Stimulated activated CD4-positive, alpha-beta T cell treated with anti-CD3 and anti-CD28 coated beads, Interleukin-1b, Interleukin-23, amount 100 ng/mL, for 48 hours (primary cell): ENCODE measurements at places on chromosomes 11 and 22.

DNA sequence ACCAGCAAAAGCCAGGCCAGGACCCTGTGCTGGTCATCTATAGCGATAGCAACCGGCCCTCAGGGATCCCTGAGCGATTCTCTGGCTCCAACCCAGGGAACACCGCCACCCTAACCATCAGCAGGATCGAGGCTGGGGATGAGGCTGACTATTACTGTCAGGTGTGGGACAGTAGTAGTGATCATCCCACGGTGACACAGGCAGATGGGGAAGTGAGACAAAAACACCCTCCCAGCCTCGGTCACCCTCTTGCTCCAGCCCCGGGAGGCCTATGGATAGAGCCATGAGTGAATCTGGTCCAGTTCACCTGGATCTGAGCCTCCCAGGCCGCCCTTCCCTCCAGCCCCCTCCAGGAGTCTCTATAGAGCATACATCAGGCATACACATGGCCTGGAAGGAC lies 115.2 kb upstream of the IGLL5 start:
- no peak for DNase-seq

GRCh38 chr11:47918370-47918690 lies 62.0 kb upstream of the PTPRJ start:
- no peak for DNase-seq

DNA sequence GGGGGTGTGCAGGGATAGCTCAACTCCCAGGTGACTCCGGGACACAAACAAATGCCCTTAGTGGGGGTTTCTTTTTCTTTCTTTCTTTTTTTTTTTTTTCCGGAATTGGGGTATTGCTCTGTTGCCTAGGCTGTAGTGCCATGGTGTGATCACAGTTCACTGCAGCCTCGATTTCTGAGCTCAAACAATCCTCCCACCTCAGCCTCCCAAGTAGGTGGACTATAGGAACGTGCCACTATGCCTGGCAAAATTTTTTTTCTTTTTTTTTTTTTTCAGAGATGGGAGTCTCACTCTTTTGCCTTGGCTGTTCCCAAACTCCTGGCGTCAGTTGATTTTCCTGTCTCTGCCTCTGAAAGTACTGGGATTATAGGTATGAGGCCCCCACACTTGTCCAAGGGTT lies 13.8 kb upstream of the ZNF280A start:
- DNase-seq: no peak

- no peak for DNase-seq
Observed at GRCh38 chr11:68912254-68912653, 8.6 kb downstream of the IGHMBP2 start.

GRCh38 chr11:862081-862661 lies 19.5 kb downstream of the TSPAN4 start:
- no peak for DNase-seq

DNA sequence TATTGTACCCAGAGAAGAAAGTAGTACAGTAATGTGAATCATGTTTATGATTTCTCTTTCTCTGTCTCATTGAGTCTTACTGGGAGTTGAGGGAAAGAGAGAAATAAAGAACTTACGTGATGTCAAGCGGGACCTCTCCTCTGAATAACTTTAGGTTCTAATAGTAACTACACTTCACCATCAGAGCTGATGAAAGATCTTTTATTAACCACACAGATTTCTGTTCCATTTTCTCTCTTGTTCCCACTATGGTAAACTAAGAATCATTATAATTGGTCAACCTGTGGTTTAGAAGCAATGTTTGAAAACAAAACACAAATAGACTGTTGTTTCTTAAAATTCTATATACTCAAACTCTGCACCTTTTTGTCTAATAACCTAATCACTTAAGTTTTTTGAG lies 142.3 kb downstream of the ELP4 start:
- no peak for DNase-seq

DNA sequence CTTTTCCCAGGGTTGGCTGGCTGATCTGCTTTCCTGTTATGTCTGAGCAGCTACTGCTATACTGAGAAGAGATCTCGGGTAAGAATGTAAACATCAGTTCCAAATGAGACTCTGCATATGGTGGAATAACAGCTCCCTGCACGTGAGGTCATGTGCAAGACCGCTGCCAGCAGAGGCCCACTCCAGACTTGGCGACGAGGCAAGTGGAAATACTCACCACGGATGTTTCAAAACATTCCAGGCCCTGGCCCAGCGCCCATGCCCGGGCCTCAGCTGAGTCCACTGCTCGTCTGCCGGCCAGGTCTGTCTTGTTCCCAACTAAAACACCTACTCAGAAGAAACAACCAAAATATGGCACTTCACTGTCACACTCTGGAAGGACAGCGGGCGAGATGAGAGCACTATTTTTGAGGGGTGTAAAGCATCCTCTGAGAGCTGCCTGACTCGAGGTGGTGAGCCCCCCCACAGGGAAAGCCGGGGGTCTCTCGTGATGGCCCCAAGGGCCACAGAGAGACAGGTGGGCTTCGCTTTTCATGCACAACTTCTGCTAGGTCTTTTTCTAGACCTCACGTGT lies 13.1 kb downstream of the IFT27 start:
- DNase-seq: no peak

- no peak for DNase-seq
Observed at GRCh38 chr11:87284306-87284705, 246.6 kb downstream of the TMEM135 start.

GRCh38 chr11:57597916-57598830 lies 688 bp downstream of the SERPING1 start:
- DNase-seq: no peak

DNA sequence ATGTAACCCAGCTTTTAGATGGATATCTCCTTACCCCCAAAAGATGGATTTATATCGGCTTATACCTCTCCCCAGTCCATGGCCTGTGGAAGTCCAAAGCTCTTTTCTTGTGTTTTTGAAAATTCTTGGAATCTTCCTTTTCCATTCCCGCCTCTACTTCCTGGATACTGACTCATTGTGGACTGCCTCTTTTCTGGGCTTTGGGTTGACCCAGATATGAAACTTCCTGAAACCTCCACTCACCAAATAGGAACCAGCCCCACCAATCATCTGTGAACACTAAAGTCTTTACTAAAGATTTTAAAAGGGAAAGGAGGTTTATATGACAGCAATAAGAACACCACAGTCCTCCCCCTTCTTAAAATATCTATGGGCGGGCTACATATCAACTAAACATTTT lies 163.4 kb upstream of the SYN3 start:
- no peak for DNase-seq

DNA sequence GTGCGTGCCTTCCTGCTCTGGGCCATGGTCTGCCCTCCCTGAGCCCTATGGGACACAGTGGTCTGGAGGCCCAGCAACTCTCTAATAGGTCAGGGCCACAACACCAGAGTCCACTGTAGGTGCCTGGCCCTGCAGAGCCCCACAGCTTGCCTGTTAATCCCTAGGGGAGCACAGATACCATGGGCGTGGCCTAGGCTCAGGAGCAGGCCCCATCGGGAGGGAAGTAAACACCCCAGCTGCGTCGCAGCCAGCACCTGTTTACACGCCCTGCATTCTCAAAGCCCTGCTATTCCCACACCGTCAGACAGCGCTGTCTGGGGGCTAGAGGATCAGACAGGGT lies 2.5 kb downstream of the KCTD17 start:
- no peak for DNase-seq

DNA sequence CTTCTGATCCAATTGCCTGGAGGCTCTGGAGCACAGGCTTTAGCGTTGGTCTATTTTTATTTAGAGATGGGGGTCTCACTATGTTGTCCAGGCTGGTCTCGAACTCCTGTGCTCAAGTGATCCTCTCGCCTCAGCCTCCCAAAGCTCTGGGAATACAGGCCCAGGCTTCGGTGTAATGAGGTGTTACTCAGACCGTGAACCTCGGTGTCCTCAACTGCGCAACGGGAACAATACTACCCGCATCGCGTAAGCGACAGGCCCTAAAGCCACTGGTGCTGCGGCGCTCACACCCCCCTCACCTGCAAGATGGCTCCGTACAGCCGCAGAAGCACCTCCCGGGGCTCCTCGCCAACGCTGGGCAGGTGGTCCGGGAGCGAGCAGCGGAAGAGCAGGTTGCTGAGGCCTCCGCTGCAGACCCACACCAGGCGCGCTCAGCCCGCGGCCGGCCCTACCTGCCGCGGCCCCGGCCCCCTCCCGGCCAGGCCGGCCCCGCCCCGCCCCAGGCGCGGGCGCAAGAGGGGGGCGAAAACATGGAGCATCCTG lies 628 bp downstream of the CHKB start:
- peak; percentile 50 for DNase-seq

DNA sequence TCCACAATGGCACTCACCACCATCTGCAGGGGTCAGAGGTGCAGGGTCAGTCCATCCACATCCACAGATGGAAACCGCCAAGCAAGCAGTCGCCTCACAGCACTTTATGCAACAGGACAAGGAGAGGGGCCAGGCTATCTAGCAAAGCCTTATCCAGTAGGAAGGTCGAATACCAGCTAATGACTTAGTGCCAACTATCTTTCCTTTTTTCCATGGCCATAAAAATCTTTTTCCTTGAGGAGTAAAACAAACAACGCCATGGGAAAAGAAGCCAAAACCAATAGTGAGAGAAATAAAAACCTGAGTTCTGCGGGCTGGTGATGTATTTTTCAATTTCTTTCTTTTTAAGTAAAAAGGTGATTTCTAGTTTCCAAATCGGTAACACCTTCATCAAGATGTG lies 8.2 kb downstream of the SNX19 start:
- no peak for DNase-seq

GRCh38 chr22:49398646-49399045 lies 429.0 kb downstream of the BRD1 start:
- DNase-seq: no peak

- DNase-seq: no peak
Observed at GRCh38 chr22:36687516-36687915, 16.0 kb downstream of the CACNG2 start.

DNA sequence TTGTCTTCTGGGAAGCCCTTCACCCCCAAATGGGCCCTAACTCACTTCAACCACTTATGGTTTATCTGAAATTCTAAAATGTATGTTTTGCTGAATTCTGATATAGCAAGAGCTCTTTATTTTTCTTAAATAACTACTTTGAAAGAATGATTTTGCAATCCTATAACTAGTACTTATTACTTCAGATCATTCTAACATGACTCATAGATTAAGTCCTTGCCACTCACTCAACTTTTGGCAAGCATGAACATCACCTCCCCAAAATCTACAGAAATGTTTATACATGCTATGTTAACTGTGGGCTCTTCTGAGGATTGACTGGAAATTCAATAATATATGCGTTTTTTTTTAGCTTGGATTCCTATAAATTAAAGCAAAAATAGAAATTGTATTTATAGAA lies 367.4 kb upstream of the FAT3 start:
- DNase-seq: no peak

- no peak for DNase-seq
Observed at GRCh38 chr11:108802492-108802891, 137.6 kb downstream of the DDX10 start.

DNA sequence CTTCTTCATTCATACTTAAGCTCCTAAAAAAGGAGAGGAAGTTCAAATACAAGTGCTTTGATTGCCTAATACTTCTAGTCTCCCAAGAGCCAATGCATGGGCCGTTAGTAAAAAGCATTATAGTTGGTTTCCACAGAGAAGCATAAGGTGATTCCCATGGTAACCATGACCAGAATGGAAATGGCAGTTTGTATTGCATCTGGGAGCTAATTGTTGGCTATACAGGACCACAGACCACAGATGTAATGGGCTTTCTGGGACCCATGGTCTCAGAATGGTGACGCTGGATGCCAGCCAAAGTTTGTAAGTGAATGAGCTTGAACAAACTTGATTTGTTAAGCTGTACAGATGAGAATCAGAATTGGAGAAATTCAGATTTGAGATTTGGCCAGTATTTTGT lies 333.9 kb upstream of the C11orf87 start:
- no peak for DNase-seq

DNA sequence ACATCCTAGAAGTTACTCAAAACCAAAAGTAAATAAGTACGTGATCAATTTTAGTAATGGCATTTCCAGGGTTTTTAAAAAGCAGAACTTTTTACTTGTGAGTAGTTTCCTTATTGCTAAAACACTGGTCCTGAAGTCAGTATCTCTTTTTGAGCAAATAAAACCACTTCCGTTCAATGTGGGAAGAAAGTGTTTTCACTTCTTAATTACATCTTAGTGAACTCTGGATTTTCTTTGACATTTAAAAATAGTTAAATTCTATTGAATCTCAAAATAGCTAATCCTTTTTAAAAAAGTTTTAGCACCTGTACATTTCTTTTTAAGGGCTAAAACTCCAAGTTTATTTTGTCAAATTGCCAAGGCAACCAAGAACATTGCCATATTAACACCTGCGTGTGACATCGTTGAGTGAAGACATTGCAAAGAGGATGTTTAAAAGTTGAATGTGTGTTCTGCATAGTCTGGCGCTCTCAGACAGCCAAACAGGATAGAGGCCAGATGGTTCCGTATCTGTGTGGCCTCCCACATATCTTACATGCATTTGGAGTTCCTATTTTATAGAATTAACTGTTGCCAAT lies 17.2 kb upstream of the OR5B21 start:
- peak; percentile 8 for DNase-seq

DNA sequence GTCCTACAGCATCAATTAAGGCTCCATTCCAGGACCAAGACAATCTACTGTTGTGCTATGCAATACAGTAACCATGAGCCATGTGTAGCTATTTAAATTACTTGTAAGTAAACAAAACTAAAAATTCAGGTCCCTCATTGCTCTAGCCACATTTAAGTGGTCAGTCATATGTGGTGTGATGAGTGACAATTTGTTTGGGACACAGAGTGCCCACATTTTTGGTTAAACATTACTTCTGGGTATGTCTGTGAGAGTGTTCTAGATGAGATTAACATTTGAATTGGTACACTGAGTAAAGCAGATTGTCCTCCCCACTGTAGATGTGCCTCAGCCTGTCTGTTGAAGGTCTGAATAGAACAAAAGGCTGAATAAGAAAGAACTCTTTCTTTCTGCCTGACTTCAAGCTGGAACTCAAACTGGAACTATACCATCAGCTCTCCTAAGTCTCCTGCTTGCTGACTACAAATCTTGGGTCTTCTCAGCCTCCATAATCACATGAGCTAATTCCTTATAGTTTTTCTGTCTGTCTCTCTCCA lies 15.8 kb downstream of the KBTBD3 start:
- no peak for DNase-seq

DNA sequence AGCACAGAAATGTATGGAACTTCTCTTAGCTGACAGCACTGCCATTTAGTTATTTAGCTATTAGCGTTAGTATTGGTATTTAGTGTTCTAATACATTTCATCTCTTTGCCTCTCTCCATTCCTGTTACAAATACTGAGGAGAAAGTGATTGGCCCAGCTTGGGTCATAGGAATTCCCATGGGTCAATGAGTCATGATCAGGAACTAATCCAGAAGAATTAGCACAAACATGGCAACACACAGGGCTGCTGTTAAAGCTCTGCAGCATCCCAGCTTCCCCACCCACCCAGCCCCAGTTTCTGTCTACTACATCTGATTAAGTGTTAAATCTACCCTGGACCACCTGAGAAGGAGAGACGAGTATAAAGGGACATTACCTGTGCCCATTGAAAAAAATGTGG lies 36.1 kb downstream of the PDGFD start:
- DNase-seq: no peak
